Hair follicular keratinocyte (primary cell): ENCODE measurements at places on chromosomes 11 and 22. TPM values are rescaled to one million over a fixed set of nuclear protein-coding genes. Genes with fewer than 3 reads are reported as not detected.

Gene CHST1
- total RNA-seq, result 2.0 and 5.2 TPM in 2 replicates

Gene RAG2
- not detected in 2 replicates for total RNA-seq

Gene ACCS
- total RNA-seq, result 0.65 and 1.6 TPM in 2 replicates

Gene RABL2B
- total RNA-seq, result 9.7 and 11.4 TPM in 2 replicates

Gene MS4A15
- not detected in 2 replicates for total RNA-seq

Gene SDHAF2
- total RNA-seq, result 18.0 and 38.8 TPM in 2 replicates

Gene CASP5
- not detected in 2 replicates for total RNA-seq

Gene LRFN4
- 20.8 and 21.1 TPM in 2 replicates for total RNA-seq

Gene TH
- total RNA-seq, result 0.16 and 0.76 TPM in 2 replicates

Gene EHF
- total RNA-seq, result 14.4 and 29.1 TPM in 2 replicates

Gene CEP126
- total RNA-seq, result 0.57 and 0.86 TPM in 2 replicates

Gene RASL10A
- not detected in 2 replicates for total RNA-seq

Gene PTPRJ
- total RNA-seq, result 0.94 and 4.9 TPM in 2 replicates

Gene CRYBB1
- not detected in 2 replicates for total RNA-seq
